ENCODE measurements at places on chromosomes 5 and 9. TPM values are rescaled to one million over a fixed set of nuclear protein-coding genes. Genes with fewer than 3 reads are reported as not detected.

DNA sequence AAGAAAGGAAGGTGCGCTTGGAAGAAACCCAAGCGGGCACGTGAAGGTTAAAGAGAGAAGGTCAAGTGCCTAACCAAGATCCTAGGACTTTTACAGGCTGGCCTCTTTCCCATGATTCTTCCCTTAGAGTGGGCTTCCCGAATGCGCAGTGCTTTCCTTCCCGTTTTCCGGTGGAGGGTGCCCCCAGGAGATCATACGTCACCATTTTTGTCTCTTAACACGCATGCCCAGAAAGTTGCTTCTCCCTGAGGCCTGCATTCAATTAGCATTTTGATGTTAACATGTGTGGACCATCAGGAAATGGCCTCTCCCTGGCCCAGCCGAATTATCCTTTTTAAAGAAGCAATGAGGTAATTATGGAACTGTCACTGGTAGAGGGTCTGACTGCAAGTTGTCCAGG lies 1.9 kb upstream of the RUSC2 start:
- DNase-seq = no peak

DNA sequence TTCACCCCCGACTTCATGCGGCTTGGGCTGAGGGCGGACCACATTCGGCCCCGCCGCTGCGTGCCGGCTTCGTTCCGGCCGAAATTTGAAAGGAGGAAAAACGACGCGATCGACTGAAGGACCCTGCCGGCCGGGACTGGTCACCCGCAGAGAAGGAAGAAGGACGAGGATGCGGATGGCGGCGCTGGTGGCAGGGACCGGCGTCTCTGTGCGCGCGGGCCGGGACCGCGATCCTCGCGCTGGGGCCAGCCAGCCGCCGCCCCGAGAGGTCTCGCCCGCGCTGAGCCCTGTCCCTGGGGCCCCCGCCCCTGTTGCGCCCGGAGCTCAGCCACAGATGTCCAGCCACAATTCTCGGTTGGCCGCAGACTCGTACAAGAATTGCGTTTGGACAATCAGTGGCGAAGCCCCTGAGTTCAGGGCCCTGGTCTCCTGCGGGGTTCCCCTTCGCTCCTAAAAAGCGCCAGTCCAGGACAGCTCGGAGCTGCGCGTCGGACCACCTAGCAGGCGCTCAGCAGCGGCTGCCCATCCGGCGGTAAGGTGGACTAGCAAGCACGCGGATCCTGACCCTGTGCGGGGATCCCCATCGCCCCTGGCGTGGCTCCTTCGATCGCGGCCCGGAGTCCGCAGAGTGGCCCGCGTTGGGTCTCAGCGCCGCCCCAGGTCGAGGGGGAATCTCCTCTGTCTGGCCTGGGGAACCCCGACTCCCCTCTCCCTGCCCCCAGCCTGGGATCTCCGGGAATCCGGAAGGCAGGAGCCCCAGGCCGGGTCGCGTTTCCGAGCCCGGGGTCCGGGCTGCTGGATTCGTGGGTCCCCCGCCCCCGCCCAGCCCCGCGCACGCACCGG lies 21.3 kb downstream of the URM1 start:
- no peak for DNase-seq

GRCh38 chr9:86241216-86241615 lies 18.2 kb downstream of the C9orf153 start:
- no peak for DNase-seq

DNA sequence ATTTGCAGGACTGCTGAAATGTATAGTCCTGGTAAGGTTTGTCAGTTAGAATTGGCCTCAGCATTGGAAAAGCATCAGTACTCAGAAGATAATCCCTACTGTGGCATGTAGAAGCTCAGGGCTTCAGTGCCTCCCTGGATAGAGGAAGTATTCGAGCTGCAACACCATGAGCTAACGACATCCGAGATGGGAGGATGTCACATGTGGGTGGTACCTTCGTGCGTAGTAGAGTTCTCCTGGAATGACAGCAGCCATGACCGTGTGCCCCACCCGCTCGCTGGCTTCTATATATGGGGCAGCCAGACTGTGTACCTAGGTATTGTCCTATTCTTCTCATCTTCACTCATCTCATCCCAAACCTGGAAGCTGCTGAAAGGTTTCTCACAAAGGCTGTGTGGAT lies 345.8 kb upstream of the KLF9 start:
- no peak for DNase-seq

TYRP1 gene
- not detected for total RNA-seq

SNX24 gene
- 53.1 TPM for total RNA-seq

DNA sequence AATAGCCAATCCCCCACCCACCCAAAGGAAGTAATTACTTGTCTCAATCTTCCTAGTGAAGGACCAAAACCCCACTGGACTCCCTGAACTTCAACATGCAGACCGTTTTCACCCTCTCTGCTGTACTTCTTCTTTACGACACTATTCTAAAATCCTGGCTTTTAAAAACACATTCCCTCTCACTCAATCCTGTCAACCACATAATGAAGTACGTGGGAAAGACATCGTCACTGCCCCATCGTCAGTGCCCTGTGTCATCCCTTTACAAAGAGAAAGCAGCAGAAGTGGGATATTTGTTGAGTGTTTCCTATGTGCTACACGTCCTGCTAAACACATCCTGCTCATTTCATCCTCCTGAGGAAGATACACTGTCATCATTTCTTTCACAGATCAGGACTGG lies 54.2 kb downstream of the MAPKAP1 start:
- no peak for DNase-seq

ENHO gene
- total RNA-seq = not detected

- no peak for DNase-seq
Measured at GRCh38 chr5:180785794-180786221, 16.8 kb downstream of the MGAT1 start.

TAF11L5 gene
- total RNA-seq = not detected

CA9 gene
- 0.27 TPM for total RNA-seq

CARD6 gene
- total RNA-seq = 3.3 TPM

DNA sequence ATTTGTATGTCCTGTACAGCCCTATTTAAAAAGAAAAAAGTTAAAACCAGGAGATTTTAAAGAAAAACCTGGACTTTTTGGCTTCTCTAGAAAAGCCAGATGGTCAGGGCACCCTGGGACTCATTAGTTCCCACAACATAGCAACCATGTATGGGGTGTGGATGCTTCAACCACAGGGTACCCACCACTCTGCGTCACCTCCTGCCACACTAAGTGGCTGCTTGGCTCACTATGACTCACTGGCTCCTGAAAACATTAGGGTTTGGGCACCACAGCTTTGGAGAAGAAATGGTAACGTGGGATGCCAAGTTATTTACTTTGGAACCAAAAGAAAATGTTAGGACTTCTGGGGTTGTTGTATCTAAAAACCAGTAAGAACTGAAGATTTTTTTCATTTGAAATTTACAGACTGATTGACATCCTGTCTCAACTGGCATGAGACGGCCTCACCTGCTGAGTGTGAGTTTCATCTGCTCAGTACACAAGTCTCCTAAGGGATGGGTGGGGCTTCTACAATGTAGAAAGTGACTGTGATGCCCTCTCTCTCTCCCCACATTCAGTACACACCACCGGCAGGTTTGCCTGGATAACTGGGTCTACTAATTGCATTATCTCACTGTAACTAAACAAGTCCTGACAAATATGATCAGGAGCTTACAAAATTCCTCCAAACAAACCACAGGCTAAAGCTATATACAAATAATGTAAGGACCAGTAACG lies 103.9 kb downstream of the ESM1 start:
- no peak for DNase-seq

- DNase-seq = no peak
Measured at GRCh38 chr9:135009794-135010585, 77.5 kb upstream of the OLFM1 start.

GRCh38 chr9:18297056-18297841 lies 176.7 kb upstream of the ADAMTSL1 start:
- no peak for DNase-seq

PTCH1 gene
- 2.8 TPM for total RNA-seq

DNA sequence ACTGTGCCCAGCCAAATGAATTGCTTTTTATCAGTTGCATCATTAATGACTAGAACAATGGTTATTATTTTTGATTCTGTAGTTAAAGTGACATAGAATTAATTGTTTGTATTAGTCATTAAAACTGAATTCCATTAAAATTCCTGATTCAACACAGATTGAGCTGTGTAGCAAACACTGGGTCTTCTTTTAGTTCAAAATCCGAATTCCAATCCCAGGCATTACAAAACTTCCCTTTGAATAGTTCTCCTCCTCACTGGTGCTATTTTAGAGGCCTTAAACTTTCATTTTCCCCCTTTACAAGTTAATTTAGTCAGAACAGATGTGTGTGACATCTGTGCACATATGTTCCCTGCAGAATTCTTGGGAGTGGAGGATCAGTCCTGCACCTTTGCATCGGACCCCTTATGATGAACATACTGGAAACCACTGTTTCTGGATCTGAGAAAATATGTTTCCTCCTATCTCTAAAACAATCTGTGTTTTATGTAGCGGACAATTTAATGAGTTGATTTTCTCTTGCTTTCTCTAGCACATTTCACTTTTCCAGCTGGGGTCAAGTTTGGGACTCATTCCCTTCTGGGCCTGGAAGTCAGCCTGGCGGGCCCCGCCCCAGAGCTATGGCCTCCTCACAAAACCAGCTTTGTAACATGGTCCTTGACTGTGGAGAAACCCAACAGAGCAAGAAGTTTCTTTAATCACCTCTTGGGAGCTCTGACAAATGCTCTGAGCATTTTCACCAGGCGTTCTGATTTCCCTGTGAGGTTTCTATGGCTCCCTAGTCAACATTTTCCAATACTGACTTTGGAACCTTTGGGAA lies 87.9 kb upstream of the MAMDC2 start:
- DNase-seq = no peak

SOHLH1 gene
- total RNA-seq = not detected

DNA sequence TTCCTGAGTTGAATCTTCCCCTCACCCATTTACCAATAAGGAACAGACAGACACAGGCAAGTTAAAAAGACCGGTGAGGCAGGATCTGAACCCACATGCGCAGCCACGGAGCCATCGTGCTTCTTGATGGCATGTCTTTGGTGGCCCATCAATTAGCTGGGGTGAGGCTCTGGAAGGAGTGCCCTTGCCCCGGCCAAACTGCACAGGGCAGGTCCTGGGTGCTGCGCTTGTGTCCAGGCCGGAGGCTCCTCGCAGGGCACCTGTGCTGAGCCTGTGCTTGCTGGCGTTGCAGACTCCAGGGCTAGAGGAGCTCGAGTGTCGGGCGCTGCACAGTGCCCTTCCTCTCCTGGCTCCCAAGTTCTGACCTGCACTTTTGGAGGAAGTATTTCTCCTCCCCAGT lies 66.4 kb downstream of the PSMB7 start:
- no peak for DNase-seq

DNA sequence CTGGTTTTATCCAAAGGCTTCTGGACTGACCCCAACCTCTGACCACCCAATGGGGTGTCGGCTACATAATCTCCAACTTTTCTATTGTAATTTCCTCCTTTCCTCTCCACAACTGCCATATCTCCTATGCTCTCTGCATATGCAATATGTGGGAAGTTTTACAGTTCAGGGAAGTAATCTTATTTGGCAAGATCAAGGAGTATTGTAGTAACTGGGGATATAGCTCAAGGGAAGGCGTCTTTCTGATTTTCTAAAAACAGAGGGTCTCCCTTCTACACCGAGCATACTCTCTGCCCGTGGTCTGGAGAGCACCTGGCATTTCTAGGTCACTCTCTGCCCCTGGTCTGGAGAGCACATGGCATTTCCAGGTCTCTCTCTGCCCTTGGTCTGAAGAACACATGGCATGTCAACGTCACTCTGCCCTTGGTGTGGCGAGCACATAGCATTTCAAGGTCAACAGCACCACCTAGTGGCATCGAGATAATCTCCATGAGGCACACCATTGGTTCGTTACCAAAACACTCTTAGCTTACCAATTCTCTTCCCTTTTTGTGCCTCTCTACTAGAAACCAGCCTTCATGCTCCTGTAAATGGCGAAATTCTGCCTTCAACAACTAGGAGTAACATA lies 616.4 kb upstream of the NUDT12 start:
- DNase-seq = no peak

GRCh38 chr5:138263581-138263980 lies 10.8 kb downstream of the GFRA3 start:
- no peak for DNase-seq

DNA sequence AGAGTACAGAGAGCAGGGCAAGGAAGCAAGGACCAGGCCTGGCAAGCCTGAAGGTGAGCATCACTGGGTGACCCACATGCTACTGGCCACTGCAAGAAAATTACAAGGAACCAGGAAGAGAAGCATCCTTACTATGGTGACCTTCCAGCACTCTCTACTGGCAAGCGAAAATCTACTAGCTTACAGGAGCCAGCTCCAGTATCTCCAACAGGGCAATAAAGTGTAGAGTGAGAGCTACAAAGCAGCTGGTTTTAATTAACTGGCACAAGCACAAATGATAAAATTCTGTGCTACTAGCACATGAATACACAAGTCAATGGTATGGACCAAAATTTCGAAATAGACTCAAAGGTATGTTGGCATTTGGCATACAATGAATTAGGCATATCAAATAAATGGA lies 113.3 kb upstream of the CAST start:
- DNase-seq = no peak

DNA sequence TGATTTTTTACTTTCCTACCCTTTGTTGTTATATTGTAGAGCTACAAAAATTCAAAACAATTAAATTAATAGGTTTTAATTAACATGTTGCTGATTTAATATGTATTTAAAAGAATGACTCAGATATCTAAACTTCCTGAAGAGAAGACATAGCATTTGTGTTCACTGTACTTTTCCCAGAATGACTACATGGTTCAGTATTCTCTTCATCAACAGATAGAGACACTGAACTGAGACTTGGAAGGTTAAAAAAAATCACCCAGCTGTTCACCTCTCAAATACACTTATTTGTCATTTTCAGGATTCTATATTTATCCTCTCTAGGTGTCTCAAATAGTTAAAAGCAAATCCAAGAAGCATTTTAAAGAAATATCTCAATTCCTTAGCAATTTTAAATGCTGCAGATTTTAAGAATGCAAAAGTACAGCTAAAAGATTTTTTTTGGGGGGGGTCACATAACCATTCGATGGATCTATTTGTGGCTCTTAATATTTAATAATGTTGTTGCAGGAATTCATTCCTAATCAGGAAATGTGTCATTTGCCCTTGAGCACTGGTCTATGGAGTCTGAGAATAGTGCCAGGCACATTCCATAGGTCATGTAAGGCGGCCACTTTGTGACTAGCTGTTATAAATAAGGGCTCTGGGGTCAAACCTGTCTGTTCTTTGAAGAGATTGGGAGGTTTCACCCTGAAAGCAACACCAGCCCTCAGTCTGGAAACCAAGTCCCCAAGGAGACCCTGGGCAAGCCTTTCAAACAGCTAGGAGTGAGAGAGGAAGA lies 463.1 kb downstream of the NR2F1-AS1 start:
- no peak for DNase-seq

DNA sequence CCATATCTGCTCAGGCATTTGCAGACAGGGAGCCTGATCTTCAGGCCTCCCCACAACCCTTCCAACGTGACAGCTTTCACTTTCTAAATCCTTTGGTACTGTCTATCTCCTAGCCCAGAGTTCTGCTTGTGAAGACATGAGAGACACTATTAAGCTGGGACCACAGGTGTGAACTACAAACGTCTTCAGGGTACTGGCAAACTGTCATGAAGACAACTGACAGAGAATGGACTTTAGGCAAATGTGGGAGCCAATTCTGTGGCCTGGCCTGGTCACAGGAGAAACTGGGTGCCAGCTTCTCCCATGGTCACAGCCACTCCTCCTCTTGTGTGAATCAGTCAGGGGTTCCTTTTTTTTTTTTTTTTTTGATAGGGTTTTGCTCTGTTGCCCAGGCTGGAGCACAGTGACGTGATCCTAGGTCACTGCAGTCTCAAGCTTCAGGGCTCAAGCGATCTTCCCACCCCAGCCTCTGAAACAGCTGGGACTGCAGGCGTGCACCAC lies 10.4 kb downstream of the TRIM14 start:
- no peak for DNase-seq
